ENCODE measurements at places on chromosomes 12 and 14. TPM values are rescaled to one million over a fixed set of nuclear protein-coding genes. Genes with fewer than 3 reads are reported as not detected.

DNA sequence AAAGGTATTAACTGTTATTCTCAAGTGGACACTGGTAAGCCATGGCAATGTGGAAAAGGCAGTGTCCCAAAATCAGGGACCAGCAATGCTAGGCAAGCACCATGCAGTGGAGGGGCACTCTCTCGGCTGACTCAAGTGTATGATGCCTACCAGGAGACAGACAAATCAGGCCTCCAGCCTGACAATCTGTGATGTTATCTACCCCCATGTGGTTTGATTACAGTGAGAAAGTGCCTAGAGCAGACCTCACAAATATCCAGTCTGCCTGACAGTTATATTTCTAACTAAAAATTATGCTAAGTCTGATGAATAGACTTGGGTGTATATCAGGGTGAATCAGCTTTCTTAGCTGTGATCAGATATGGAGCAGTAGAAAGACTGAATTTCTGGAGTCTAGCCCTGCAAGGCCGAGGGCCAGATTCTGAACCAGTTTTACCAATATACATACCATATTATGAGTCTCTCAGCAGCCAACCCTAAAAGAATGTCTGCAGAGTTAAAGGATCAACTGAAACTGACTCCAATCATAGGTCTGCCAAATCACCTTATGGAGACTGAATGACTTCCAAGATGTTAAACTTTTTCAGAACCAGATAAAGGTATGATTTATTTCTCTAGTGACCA is 3.2 kb downstream of the PLBD1 start:
- H3K27ac ChIP-seq, result no peak overlapping the region
- no peak for DNase-seq
- H3K4me3 ChIP-seq, result no peak overlapping the region
- H3K27me3 ChIP-seq, result no peaks in the 10 kb centered on the region

GRCh38 chr14:104688505-104689108 is 811 bp upstream of the INF2 start:
- peaks cover 70% of the 10 kb centered on the region for H3K4me1 ChIP-seq
- H3K4me3 ChIP-seq, result peak overlapping the region; percentile 65
- H3K36me3 ChIP-seq, result no peaks in the 10 kb centered on the region
- H3K27ac ChIP-seq, result peak overlapping the region; percentile 93
- no peaks in the 10 kb centered on the region for H3K27me3 ChIP-seq

- H3K36me3 ChIP-seq, result no peaks in the 10 kb centered on the region
- H3K4me1 ChIP-seq, result no peaks in the 10 kb centered on the region
These were observed 281.5 kb downstream of the TMEM117 start for GRCh38 chr12:44117337-44117736.

DNA sequence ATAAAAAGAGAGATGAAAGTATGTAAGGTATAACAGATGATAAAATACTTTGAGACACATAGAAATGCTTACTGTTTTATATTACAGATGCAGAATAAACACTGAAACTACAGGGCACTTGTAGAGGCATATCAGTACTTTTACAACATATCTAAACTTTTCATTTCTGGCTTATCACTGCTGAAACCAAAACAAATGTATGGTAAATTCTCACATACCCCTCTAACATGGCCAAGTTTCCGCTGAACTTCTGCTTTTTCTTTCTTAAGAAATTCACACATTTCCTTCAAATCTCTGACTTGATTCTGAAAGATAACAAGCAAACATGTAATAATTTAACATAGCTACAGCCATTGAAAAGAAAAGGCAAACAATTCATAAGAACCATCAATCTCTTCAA is 33.3 kb upstream of the C12orf50 start:
- peaks cover 42% of the 10 kb centered on the region for H3K36me3 ChIP-seq
- no peak overlapping the region for H3K27ac ChIP-seq

- no peak overlapping the region for H3K27ac ChIP-seq
- H3K36me3 ChIP-seq, result no peaks in the 10 kb centered on the region
- no peak overlapping the region for H3K4me3 ChIP-seq
- H3K27me3 ChIP-seq, result no peaks in the 10 kb centered on the region
- H3K4me1 ChIP-seq, result no peaks in the 10 kb centered on the region
These were observed 44.3 kb upstream of the KTN1 start for GRCh38 chr14:55535516-55536203.

- H3K4me3 ChIP-seq, result no peak overlapping the region
- H3K4me1 ChIP-seq, result peaks cover 10% of the 10 kb centered on the region
- peak; percentile 42 for DNase-seq
- peaks cover 3% of the 10 kb centered on the region for H3K36me3 ChIP-seq
- H3K27me3 ChIP-seq, result no peaks in the 10 kb centered on the region
- no peak overlapping the region for H3K27ac ChIP-seq
These were observed 176.3 kb downstream of the ESR2 start for GRCh38 chr14:64117671-64118402.

- DNase-seq, result no peak
- no peaks in the 10 kb centered on the region for H3K27me3 ChIP-seq
- peaks cover 15% of the 10 kb centered on the region for H3K36me3 ChIP-seq
These were observed 12.0 kb upstream of the OVCH1 start for GRCh38 chr12:29509503-29509902.

GRCh38 chr12:89247967-89248366 is 104.3 kb downstream of the DUSP6 start:
- peaks cover 4% of the 10 kb centered on the region for H3K4me1 ChIP-seq
- H3K27me3 ChIP-seq, result no peaks in the 10 kb centered on the region
- H3K4me3 ChIP-seq, result no peak overlapping the region
- H3K27ac ChIP-seq, result no peak overlapping the region
- H3K36me3 ChIP-seq, result no peaks in the 10 kb centered on the region

GRCh38 chr14:60304509-60304908 is 55.5 kb downstream of the PPM1A start:
- H3K27me3 ChIP-seq, result no peaks in the 10 kb centered on the region
- peaks cover 14% of the 10 kb centered on the region for H3K4me1 ChIP-seq
- no peak overlapping the region for H3K27ac ChIP-seq
- H3K4me3 ChIP-seq, result no peak overlapping the region
- DNase-seq, result peak; percentile 43

DNA sequence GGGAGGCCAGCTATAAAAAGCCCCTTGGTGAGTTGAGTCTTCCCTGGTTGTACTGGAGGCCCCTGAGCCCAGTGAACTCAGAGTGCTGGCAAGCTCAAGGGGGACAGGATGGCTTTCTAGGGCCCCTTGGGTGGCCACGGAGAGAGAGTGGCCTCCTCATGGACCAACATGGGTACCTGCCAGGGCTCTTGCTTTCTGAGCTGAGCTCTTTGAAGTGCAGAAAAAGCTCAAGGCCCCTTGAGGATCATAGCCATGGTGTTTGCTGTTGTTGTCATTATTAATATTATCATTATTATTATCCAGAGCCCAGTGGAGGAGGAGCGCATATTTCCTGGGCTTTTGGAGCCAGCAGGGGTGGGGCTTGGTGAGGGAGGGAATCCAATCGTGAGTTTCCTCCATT is 6.7 kb downstream of the RNFT2 start:
- H3K4me3 ChIP-seq, result no peak overlapping the region
- no peaks in the 10 kb centered on the region for H3K36me3 ChIP-seq
- H3K27me3 ChIP-seq, result no peaks in the 10 kb centered on the region
- no peaks in the 10 kb centered on the region for H3K4me1 ChIP-seq
- peak; percentile 18 for DNase-seq
- H3K27ac ChIP-seq, result no peak overlapping the region

DNA sequence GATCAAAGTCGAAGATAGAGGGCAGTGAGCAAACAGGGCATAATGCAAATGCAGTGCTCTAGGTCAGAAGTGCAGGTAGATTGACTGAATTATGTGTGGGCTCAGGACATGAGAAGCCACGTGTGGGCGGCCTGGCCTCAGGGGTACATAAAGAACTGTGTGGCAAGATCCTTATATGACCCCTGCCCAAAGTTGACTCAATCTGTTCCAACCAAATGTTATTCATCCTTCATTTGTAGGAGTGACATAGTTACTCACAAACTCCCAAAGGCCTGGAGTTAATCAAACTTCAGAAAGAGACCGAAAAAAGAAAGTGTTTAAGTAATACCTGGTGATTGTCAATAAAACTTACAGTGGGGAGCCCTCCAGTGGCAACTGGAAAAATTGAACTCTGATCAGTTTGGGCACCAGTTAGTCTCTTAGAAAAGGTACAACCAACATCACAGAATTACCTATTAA is 150.4 kb upstream of the FAR2 start:
- H3K36me3 ChIP-seq, result no peaks in the 10 kb centered on the region
- no peak for DNase-seq
- no peaks in the 10 kb centered on the region for H3K27me3 ChIP-seq
- H3K4me3 ChIP-seq, result no peak overlapping the region
- no peaks in the 10 kb centered on the region for H3K4me1 ChIP-seq
- H3K27ac ChIP-seq, result no peak overlapping the region

- no peaks in the 10 kb centered on the region for H3K27me3 ChIP-seq
- no peak overlapping the region for H3K27ac ChIP-seq
- peaks cover 9% of the 10 kb centered on the region for H3K36me3 ChIP-seq
- H3K4me3 ChIP-seq, result peak overlapping the region; percentile 85
These were observed 1.3 kb downstream of the SENP1 start for GRCh38 chr12:48104531-48104930.

DNA sequence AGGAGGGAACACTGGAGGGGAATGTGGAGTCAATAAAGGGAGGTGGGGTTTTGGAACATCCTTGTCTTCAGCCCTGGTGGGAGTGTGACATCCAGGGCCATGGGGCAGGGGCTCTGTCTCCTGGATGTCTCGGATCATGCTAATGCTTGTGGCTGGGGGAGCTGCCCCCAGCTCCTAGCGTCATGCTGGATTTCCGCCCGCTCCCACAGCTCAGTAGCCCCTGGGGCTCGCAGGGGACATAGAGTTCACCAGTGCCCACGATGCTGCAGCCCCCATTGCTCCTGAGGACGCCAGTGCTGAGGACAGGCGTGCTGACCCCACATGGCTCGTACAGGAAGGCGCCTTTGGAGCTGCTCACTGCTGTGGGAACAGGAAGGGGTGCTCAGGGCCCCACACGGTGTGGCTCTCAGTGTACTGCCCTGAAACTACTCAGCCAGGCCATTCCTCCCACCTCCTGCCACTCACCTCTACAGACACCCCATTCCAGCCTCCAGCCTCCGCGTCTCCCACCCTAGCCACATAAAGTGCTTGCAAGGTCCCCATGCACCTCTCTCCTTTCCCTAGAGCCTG is 9.5 kb upstream of the KRT84 start:
- H3K27me3 ChIP-seq, result no peaks in the 10 kb centered on the region
- no peak for DNase-seq
- H3K27ac ChIP-seq, result no peak overlapping the region
- H3K4me1 ChIP-seq, result peaks cover 24% of the 10 kb centered on the region
- H3K4me3 ChIP-seq, result no peak overlapping the region

DNA sequence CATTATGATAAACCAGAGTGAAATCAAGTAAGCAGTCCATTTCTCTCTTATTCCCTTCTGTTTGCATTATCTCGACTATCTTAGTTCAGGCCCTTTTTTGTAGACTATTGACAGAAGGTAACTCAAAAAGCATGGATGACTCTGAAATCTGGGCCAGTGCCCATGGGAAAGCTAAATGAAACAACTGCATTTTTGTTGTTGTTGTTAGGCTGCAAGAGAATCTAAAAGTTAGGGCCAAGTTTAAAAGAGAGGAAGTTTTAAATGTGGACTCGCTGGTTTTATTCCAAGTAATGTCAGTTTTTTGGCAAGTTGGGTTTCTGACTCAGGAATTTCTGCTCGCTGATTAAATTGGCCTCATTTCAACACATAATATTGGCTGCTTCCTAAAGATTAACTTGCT is 201.1 kb downstream of the PIK3C2G start:
- H3K4me3 ChIP-seq, result no peak overlapping the region
- no peaks in the 10 kb centered on the region for H3K4me1 ChIP-seq
- no peaks in the 10 kb centered on the region for H3K27me3 ChIP-seq
- no peaks in the 10 kb centered on the region for H3K36me3 ChIP-seq
- H3K27ac ChIP-seq, result no peak overlapping the region

DNA sequence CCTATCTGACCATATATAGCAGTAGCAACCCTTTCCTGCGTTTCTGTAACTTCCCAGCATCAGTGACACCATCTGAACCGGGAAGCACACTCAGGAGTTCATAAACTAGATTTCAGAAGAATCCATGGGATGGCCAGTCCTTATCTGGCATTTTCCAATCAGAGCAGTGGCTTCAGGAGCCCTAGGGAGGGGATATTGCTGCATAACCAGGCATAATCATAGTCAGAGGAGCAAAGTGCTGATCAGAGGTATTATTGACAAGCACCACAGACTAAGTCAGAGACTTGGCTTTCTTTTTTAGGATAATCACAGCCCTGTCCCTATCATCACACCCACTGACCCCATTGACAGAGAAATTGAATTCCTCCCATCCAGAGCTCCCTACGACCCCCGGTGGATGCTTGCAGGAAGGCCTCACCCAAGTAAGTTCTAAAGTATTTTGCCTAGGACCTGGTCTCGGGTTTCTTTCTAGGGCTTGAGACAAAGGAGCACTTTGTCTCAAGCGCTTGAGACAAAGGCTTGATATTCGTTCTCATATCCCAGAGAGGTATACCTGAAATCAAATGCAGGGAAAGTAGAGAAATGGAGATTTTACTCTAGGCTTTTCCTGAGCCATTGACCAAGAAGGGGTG is 55.1 kb downstream of the FOXN4 start:
- H3K36me3 ChIP-seq, result peaks cover 94% of the 10 kb centered on the region
- no peaks in the 10 kb centered on the region for H3K4me1 ChIP-seq
- no peak overlapping the region for H3K27ac ChIP-seq

DNA sequence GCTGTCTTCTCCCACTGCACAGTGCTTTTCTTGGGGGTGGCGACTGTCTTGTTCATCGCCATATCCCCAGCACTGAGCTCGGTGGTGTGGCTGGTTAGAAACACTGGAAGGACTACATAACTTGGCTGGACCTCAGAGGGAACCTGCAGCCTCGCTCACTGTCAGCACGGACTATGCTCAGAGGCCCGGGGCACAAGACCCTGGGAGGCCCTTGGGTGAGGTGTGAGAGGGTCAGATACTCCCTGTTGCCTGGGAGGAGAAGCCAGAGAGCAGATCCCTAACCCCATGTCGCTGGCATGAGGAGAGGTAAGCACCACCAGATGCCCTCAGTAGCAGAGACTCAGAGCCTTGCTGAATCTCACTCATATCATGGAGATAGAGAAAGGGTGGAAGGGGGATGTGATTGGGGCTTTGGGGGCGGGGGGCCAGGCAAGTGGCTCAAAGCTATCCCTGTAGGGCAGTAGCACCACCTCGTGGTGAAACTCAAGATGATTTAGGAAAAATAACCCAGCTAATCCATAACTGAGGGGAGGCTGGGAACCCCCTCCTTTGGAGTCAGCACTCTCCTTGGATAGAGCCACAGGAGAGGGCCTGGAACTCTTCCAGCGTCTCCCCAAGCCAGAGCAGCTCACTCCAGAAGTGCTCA is 18.7 kb upstream of the HDAC7 start:
- no peak overlapping the region for H3K4me3 ChIP-seq
- DNase-seq, result peak; percentile 68
- no peaks in the 10 kb centered on the region for H3K36me3 ChIP-seq
- H3K27ac ChIP-seq, result no peak overlapping the region

- H3K27ac ChIP-seq, result peak overlapping the region; percentile 66
- DNase-seq, result no peak
- peaks cover 20% of the 10 kb centered on the region for H3K4me1 ChIP-seq
- H3K4me3 ChIP-seq, result no peak overlapping the region
These were observed 52.6 kb upstream of the VPS33A start for GRCh38 chr12:122318607-122319605.

GRCh38 chr14:44995770-44996294 is 33.8 kb downstream of the TOGARAM1 start:
- no peaks in the 10 kb centered on the region for H3K36me3 ChIP-seq
- H3K4me1 ChIP-seq, result peaks cover 27% of the 10 kb centered on the region
- no peaks in the 10 kb centered on the region for H3K27me3 ChIP-seq

LTBR gene
- total RNA-seq, result 188 TPM

MDP1 gene
- not detected for total RNA-seq

IAPP gene
- not detected for total RNA-seq

GPR68 gene
- total RNA-seq, result not detected

SLC5A8 gene
- total RNA-seq, result 0.29 TPM

RPS6KA5 gene
- total RNA-seq, result 16.5 TPM

All from stomach (tissue), 19 donors.